ENCODE measurements at places on chromosomes 3 and 15.

- DNase-seq: peak; percentile 54
Measured at GRCh38 chr3:172315401-172316091, 132.7 kb downstream of the GHSR start.

- no peak for DNase-seq
Measured at GRCh38 chr3:120280566-120280965, 4.5 kb downstream of the GPR156 start.

DNA sequence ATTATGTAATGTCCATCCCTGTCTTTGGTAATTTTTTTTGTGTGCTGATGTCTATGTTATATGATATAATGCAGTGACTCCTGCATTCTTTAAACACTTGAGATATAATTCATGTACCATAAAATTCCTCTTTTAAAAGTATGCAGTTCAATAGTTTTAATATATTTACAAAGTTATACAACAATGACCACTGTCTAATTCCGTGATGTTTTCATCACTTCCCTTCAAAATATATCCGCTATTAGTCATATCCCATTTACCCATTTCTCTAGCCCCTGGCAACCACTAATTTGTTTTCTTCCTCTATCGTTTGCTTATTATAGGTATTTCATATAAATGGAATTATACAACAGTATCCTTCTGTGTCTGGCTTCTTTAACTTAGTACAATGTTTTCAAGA, 64.9 kb upstream of the SUCLG2 start:
- DNase-seq: no peak

DNA sequence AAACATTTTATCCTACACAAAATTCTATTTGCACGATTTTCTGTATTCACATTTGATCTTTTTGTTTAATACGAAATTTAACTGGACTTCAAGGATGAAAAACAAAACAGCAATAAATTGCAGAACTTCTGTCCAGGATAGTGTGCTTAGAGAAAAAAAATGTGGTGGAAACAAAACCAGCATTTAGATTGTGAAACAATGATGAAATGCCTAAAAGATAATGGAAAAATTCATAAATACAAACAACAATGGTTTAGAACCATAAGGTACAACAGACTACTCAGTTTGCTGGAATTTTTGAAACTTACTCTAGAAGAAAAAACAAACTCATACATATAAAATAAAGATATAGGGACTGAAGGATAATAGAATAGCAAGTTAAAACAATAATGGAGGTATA, 234.0 kb downstream of the BCHE start:
- DNase-seq: no peak

- DNase-seq: no peak
Measured at GRCh38 chr3:182567700-182568099, 225.6 kb upstream of the ATP11B start.

GRCh38 chr3:9340472-9340902, 22.4 kb upstream of the THUMPD3 start:
- DNase-seq: no peak

DNA sequence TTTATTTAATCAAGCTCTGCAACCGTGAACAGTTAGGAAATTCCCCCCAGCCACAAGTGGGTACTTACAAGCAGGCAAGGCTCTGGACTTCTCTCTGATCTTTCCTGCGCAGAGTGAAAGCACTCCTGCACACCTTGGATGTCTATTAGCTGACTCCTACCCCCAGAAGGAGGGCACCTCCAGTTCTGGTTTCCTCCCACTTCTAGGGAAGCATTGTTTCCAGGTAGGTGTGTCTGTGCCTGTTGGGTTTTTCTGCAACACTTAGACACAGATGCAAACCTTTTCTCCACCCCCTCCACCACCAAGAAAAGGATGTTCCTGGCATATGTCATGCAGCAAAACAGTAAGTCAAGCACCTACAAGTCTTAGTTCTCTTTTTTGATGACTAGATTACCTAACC, at the start of gene ZBED2:
ZBED2 (minus strand) TSS at position 115 of the 400 bp plus-strand sequence. CDS start 1,145 bp downstream, outside the sequence.
- no peak for DNase-seq

DNA sequence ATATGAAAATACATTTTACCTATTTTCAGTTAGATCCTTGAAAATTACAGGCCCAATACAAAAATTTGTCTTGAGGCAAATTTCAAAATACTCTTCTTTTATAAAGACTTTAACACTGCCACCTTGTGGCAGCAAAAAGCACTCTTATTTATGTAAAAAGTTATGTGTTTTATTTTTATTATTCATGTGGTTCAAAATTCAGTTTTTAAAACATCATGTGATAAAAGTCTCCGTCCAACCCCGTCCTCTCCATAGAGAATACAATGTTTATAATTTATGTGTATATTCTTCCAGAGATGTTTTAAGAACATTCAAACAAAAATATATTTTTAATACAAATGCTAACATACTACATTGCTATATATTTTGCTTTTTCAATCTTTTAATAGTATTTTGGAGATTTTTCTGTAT, 36.9 kb upstream of the TRIM59 start:
- peak; percentile 51 for DNase-seq

GRCh38 chr3:196398782-196399181, 33.4 kb downstream of the UBXN7 start:
- no peak for DNase-seq

GRCh38 chr3:112247900-112248299, 46.1 kb downstream of the SLC9C1 start:
- peak; percentile 9 for DNase-seq

DNA sequence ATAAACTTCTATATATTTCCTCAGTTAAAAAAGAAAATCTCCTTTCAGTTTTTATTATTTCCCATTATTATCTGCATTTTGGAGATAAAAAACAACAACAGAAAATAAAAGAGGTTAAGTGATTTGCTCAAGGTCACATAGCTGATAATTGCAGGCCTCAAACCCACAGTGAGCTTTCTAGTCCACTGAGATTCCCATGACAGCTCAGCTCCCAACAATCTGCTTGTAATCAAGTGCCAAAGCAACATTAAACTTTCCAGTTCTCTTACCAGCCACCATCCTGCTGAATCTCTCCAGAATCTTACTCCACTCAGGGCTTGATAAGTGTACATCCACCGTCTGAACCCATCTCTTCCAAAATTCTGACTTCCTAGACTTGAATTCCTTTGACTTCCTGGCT, 318.2 kb upstream of the SEMA6D start:
- DNase-seq: no peak

DNA sequence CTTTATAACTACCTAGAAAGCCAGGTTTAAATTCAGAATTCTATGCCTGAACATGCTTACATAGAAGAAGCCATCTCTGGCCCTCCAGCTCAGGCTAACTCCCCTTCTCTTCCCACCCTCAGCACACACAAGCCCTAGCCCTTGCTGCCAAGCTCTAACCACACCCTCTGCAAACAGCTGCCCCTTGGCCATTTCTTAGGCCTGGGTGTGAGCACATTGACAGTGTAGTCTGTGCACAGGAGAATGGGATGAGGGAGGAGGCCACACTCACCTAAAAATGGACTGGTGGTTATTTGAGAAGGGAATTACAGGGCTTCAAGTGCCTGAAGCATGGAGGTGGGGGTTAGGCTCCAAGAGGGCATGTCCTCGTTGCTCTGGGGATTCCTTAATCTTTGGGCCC, 42.3 kb upstream of the SLC25A36 start:
- no peak for DNase-seq

DNA sequence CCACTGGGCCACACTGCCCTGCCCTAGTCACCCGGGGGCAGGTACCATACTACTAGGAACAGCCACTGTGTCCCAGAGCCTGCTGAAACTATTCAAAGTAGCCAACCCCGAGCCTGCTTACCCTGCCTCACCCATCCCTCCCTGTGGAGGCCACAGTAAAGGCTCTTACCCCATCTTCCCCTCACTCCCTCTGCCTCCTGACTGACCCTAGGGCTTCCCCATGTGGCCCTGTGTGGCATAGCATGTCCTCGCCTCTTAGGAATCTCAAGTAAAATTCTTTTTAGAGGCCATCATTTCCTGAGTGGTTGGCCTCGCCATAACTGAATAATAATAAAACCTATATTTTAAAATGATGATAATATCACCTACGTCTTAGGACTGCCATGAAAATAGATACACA, 112.2 kb upstream of the SLC6A11 start:
- DNase-seq: peak; percentile 23

DNA sequence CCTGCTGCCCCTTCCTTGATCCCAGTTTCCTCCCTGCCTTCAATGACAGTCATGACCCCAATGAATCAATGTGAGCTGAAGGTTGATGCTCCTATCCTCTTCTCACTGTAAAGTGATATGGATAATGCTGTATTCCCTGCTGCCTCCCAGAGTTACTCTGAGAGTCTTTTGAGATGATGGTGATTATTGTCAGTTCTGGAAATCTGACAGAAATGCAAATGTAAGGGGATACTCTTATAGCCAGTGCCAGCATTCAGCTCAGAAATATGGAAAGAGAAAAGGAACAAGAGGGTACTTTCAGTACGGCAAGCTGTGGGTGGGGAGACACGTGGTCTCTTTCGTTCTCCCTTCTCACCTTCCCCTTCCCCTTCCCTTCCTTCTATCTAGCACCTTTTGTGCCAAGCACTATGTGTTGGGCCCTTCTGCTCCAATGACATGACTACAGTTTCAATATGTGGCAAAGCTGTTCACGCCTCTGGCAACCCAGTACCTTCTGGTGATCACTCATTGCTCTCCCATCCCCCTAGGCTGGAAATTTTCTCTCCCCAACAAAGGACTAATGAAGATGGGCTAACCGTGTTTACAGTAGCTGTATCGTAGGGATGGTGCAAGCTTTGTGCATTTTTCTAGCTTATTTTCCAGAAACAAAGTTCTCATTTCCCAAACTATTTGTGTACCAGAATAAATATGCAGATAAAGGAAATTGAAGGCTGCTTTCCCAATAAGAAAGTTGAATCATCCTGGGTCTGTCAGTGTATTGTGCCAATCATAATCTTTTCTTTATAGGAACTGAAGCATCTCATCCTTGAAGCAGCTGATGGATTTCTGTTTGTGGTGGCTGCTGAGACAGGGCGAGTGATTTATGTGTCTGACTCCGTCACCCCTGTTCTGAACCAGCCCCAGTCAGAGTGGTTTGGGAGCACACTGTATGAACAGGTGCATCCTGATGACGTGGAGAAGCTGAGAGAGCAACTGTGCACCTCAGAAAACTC, 70.3 kb downstream of the ARNT2 start:
- peak; percentile 40 for DNase-seq

DNA sequence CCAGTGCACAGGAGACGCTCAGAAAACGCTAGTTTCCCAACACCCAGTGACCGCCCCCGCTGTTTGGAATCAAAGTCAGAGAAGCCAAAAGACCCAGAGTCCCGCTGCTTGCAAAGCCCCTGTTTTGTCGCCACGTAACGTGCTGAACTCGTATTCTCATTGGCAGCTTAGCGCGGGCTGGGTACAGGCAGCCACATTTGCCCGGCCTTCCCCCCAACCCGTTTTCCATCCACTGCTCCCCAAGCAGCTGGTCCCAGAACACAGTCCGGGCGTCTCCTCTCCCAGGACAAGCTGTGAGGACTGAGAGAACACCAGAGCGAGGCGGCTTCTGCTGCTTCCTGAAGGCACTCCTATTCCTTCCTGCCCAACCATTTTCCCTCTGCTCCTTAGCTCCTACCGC, 54.8 kb downstream of the RASGRF1 start:
- no peak for DNase-seq

- DNase-seq: peak; percentile 17
Measured at GRCh38 chr3:178546079-178546478, 9.8 kb downstream of the KCNMB2 start.

- no peak for DNase-seq
Measured at GRCh38 chr15:101171954-101172353, 79.9 kb downstream of the CHSY1 start.

GRCh38 chr15:34889476-34889875, 80.1 kb downstream of the AQR start:
- no peak for DNase-seq

DNA sequence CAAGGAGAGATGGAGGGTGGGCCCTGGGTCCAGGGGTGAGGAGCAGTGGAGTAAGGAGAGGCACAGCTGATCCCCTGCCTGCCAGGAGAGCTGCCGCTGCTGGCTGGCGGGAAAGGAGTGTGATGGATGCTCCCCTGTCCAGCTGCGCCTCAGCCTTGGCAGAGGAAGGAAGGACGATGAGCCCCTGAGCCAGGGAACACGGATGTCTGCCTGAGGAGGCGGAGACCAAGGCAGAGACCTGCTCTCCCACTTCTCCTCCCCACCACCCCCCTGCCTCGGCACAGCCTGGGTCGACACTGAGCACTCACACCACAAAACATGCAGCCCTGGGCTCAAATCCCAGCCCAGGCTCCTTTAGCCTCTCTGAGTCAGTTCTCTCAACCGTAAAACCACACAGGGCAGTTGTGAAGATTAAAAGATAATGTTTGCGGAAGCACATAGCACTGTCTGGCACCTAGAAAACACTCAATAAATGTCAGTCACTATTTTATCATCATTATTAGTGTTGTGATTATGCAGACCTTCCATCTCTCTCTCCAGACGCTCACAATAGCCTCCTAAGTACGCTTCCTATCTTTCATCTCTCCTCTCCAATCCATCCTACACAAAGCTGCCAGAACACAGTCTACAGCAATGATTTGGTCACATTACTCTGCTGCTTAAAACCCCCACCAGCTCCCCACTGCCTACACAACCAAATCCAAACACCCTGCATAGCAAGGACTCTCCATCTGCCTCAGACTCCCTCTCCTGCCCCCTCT, 52.2 kb downstream of the SEMA5B start:
- DNase-seq: no peak

GRCh38 chr3:57500506-57500905, 43.6 kb downstream of the DNAH12 start:
- no peak for DNase-seq

DNA sequence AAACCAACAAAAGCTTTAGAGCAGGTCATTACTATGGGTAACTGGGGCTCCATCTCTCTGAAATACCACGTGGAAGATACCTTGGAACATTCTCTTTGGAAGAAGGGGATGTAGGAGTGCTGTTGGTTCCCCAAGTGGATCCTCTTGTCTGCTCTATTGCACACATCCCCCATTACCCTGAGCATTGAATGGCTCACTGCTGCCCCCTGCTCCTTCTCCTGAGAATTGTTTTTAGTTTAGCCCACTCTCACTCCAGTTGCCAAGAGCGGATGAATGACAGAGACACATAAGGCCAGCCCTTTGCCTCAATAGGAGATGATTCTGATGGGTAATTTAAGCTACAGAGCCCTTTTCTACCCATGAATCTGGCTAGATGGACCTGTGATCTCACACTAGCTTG, 135.6 kb upstream of the SUCLG2 start:
- DNase-seq: peak; percentile 34

DNA sequence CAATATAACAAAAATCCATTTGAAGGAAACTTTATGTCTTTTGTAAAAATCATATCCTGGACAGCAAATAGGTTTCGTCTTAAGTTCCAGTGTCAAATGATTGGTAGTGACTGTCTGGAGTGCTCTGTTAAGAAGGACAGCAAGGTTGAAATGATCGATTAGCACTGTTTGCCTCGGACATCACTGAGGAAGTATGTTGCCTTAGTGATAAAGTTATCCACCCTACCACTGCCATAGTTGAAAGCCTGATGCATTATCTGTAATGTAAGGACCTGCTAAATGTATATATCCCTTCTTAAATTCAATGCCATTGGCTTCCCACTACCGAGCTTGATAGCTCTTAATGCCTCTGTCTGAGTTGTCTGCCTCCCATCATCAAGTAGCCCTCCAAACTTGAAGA, 70.0 kb downstream of the CFAP20DC start:
- DNase-seq: no peak

- DNase-seq: peak; percentile 57
Measured at GRCh38 chr15:27017168-27017809, 46.3 kb downstream of the GABRG3 start.

GRCh38 chr3:78255403-78255802, 1215.5 kb downstream of the ROBO2 start:
- DNase-seq: no peak

Measured in inflammatory macrophage treated with lipopolysaccharide for 4 hours (primary cell).